ENCODE measurements at places on chromosomes 13 and 19.

DNA sequence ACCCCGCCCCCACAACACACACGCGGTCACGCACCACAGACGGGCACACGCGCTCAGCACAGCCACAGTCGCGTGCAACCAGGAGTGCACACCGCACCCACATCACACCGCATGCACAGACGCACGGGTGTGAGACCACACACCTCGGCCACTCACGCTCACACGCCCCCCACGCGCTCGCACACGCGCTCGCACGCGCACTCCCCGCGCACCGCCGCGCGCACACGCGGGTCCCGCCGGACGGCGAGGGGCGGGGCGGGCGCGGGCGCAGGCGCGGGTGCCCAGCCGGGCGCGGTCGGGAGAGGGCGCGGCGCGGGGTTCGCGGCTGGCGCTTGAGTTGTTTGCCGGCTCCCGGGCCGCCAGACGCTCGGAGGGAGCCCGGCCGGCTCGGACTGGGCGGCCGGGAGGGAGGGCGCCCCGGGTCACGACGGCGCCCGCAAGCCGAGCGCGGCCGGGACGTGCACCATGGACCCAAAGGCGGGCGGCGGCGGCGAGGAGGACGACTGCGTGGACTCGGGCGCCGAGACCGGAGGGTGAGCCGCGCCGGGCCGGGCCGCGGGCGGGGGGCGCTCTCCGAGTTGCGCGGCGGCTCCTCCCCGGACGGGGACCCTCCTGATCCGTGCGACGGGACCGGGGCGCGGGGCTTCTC is at the start of gene FAM124A:
TSS of gene FAM124A (plus strand) at position 362 of the 649 bp plus-strand sequence. CDS start at position 466, 104 bp downstream.
- DNase-seq: no peak

DNA sequence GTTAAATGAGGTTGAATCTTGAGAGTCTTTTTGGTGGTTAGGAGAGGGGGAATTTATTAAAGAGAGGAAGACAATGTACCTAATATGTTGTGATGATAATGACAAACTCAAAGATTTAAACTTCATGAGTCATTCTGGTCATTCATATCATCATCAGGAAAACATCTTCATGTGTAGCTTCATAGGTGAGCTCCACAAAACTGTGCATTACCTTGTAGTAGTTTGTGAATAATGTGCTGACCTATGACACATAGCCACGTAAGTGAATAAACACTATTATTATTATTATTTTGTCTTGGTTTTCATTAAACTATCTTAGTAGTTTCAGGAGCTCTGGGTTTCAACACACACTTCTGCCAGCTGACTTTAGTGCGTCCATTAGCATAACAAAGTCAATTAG is 997 bp upstream of the GPC6 start:
- DNase-seq: no peak

GRCh38 chr13:21917086-21918015 is 246.5 kb downstream of the FGF9 start:
- no peak for DNase-seq

- DNase-seq: no peak
Measured at GRCh38 chr19:48283908-48284307, 14.0 kb downstream of the ZNF114 start.

DNA sequence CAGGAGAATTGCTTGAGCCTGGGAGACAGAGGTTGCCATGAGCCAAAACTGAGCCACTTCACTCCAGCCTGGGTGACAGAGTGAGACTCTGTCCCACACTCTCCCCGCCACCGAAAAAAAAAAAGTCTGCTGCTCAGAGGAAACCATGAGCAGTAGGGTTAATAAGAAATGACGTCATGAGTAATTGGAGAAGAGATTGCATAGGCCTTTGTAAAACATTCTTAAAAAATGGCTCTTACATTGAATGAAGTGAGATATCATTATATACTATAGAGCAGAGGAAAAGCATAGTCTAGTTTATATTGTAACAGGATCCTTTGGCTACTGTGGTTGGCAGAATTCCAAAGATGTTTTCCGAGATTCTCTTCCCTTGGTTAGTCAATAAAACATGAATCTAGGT is 228.2 kb downstream of the PCDH20 start:
- DNase-seq: no peak

DNA sequence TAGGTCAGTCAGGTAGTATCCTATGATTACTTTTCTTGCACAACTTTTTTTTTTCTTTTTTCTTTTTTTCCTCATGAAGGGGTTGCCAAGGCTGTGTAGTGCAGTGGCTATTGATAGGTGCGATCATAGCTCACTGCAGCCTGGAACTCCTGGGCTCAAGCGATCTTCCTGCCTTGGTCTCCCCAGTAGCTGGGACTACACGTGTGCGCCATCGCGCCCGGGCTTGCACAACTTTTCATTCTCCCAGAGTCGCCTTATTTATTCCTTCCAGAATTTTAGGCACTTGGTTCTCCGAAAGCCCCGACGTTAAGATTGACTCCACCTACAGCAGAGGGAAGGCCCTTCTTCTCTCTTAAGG is 867 bp upstream of the ZNF613 start:
- DNase-seq: no peak

GRCh38 chr13:66348745-66349690 is 881.1 kb downstream of the PCDH9 start:
- DNase-seq: no peak

GRCh38 chr13:45137526-45137925 is 17.2 kb downstream of the GTF2F2 start:
- DNase-seq: no peak

GRCh38 chr19:40800339-40800996 is 1.5 kb downstream of the EGLN2 start:
- no peak for DNase-seq

GRCh38 chr13:78909276-78909675 is 250.3 kb upstream of the OBI1 start:
- DNase-seq: no peak

- DNase-seq: no peak
Measured at GRCh38 chr13:109351236-109351635, 435.1 kb downstream of the IRS2 start.

- DNase-seq: peak; percentile 50
Measured at GRCh38 chr13:46165485-46166223, 16.3 kb downstream of the LCP1 start.

DNA sequence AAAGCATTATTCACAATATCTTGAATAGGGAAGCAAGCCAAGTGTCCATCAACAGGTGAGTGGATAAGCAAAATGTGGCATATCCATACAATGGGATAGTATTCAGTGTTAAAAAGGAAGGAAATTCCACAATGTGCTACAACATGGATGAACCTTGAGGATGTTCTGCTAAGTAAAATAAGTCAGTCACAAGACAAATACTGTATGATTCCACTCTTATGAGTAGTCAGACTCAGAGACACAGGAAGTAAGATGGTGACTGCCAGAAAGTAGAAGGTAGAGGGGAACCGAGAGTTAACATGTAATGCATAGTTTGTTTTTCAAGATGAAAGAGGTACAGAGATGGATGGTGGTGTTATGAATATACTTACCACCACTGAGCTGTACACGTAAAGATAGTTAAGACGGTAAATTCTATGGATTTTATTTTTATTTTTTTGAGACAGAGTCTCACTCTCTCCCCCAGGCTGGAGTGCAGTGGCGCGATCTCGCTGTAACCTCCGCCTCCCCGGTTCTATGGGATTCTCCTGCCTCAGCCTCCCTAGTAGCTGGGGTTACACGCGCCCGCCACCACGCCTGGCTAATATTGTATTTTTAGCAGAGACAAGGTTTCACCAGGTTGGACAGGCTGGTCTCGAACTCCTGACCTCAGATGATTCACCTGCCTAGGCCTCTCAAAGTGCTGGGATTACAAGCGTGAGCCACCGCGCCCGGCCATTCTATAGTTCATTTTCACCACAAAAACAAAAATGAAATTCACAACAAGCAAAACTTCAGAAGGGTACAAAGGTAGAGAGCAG is 1.0 kb upstream of the CHAMP1 start:
- DNase-seq: no peak

- no peak for DNase-seq
Measured at GRCh38 chr13:56975647-56976046, 165.1 kb upstream of the PRR20A start.

DNA sequence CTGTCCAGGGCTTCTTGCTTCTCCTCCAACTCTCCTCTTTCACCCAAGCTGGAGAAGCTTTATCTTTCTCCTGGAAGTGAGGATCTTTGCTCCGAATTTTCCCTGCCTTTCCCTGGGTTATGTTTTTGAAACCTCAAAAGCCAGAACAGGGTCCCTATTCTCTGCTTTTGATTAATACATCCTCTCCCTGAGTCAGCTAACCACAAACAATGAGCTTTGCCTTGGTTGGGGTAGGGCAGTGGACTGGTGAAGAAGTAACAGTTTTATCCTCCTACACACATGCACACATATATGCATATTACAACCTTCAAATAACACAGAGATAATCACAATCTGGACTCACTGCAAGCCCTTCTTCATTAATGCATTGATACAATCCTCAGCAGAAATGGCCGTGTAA is 44.6 kb downstream of the DLEU7 start:
- DNase-seq: no peak

DNA sequence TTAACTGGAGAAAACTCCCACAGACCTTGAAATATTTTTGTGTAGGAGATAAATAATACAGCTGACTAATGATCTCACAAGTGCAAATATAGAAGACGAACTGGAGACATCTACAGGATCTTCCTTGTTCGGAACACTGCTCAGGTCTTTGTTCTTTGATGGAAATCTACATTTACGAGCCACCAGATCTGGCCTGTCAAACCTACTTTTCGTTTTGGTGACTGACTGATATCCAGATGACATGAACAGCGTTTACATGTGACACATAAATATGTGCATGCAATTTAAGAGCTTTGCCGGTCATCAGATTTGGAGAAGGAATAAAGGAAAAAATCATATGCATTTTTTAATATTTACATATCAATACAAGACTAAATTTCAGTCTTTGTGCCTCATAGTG is 24.5 kb upstream of the TPP2 start:
- no peak for DNase-seq

DNA sequence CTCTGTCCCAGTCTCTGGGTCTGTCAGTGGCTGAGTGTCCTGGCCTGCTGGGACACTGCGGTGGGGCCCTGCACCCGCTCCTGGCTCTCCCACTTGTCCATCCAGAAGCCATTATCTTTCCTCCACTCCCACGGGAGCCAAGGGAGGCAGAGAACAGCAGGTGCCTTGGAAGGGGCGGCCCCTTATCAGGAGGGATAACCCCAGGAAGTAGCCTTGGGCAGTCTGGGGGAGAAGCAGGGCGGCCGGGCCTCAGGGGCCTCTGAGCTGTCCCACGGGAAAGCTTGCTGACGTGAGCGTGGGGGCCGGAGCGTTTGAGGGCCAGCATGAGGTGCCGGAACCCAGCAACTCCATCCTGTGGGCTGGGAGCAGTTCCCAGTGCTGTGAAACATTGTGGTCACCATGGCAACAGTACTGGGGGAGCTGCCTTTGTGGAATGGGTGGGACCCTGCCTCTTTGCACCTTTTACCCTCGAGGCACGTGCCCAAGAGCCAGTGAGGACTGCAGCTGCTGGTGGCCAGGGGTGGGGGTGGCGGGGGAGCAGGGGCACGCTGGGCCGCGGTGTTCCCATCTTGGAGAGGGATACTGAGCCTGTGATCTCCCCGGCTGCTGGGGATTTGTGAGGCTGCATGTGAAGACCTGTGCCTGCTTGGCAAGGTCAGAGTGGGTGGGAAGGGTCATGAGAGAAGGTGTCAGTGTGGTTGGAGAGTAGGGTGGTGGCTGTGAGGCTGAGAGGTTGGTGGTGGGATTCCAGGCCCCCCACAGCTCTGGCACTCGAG is 20.9 kb downstream of the KLHL26 start:
- DNase-seq: no peak

DNA sequence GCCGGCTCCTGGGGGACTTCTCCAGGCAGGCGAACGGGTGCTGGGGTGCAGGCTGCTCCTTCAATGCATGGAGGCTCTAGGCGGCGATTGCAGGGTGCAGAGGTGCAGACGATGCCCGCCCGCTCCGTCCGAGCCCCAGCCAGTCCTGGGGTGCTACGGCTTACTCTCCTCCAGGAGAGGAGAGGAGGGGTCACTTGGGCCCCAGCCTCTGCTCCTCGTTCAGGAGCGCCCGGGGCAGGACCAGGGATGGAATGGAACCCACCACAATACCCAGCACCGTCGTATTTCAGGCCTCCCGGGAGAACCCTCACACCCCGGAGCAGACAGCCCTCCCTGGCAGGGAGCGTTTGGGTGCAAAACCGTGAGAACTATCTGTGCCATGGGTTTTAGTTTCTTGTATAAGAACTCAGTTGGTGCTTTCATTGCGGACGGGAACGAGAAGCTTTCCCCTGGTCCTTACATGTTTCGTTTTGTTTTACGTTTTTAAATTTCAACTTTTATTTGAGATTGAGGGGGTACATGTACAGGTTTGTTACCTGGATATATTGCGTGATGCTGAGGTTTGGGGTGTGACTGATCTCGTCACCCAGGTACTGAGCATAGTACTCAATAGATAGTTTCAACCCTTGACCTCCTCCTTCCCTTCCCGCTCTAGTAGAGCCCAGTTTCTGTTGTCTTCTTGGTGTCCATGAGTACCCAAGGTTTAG is 46.8 kb downstream of the ARHGEF18 start:
- DNase-seq: no peak

DNA sequence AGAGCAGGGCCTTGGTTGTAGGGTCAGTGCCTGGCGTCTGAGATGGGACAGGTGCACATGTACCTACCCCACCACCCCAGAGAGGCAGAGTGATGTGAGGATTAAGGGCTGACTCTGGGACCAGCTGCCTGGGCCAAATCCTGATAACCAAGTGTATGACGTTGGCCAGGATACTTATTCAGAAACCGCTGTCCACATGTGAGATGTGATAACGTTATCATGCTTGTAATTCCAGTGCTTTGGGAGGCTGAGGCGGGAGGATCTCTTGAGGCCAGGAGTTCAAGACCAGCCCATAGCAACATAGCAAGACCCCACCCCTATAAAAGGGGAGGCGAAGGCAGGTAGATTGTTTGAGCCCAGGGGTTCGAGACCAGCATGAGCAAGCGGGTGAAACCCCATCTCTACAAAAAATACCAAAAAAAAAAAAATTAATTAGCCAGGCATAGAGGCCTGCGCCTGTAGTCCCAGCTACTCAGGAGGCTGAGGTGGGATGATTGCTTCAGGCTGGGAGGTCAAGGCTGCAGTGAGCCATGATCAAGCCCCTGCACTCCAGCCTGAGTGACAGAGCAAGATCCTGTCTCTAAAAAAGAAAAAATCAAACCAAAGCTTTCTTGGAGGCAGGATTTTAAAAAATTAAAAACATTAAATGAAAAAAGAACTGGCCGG is 10.0 kb downstream of the ADGRE5 start:
- DNase-seq: no peak

DNA sequence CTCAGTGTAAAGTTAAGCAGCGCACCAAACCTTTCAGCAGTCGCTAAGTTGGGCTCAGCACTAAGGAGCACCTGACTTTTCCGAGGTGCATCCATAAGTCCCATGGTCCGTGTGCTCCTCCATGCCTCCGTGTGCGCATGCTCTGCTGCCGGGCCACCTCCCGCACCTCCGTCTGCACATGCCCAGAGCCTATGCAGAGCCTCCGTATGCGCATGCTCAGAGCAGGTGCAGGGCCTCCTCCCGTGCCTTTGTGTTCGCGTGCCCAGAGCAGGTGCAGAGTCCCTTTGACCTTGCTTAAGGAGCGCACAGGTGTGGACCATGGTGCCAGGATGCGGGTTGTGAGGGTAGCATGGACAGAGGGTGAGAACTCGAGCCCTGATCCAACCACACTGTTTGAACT is 46.0 kb downstream of the ATP11A start:
- no peak for DNase-seq

- peak; percentile 43 for DNase-seq
Measured at GRCh38 chr19:51440846-51441409, 17.3 kb downstream of the SIGLEC8 start.

All from stimulated activated CD8-positive, alpha-beta memory T cell treated with anti-CD3 and anti-CD28 coated beads, Interleukin-7, amount 100 ng/mL, for 48 hours (primary cell).